ENCODE measurements at places on chromosomes 16 and 17.

DNA sequence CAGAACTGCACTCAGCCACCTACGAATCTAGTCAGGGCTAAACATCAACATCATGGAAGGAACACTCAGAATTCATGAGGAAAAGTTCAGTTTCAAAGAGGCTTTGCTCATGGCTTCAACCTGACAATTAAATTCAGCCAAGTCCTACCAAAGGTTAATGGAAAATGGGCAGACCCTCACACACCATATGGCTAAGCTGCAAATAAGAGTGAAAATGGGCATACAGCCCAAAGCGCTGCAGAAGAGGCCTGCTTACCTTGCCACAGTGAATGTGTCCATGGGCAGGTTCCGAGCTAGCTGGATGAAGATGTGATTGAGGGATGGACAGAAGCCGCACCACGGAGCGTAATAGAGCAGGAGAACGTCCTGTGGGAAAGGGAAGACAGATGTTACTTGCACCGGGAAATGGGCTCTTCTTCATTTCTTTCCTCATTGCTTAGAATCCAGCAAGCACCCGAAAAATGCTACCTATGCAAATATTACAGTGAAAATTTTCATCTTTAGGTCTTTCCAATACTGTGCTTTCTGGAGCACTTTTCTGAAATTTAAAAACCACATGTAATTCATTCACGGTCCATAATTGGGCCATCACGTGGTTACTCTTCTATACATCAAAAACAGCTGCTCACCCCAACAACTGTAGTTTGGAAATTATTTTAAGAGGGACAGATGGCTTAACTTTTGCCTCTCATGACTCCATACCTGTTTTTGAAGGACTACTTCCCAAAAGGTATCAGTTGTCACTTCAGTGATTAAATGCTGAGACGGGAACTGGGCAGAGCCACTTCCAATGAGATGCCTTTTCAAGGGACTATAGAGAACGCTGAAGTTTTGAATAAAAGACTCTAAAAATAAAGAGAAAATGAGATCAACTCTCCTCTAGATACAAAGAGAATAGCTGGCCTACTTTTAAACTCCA, 19.6 kb downstream of the SNN start:
- DNase-seq: no peak

DNA sequence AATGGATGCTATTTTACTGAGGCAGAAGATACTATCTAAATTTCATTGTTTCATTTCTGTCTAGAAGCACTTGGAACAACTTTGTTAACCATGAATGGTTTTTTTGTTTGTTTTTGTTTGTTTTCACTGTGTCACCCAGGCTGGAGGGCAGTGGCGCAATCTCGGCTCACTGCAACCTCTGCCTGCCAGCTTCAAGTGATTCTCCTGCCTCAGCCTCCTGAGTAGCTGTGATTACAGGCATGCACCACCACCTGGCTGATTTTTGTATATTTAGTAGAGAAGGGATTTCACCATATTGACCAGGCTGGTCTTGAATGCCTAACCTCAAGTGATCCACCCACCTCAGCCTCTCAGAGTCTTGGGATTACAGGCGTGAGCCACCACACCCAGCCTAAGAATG, 40.5 kb downstream of the ABHD15 start:
- no peak for DNase-seq

DNA sequence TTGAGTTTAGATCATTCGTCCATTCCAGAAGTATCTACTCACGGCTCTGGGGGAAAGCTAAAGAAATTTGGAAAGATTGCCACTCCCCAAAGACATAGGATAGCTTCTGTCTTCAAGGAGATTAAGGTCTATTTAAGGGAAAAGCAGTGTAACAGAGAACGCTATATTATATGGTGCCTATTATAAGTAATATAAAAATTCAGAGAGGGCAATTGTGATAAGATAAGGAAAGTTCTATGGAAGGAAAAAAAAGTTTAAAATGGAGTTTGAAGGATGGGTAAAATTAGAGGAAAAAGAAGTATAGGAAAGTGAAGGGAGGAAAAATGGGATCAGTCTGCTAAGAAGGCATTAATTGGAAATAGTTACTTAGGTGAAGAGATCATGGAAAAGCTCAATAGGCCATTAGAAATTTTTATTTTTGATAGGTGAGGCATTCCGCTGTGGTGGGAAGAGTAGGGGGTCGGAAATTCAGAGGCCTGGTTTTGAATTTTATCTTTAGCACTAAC, 690 bp upstream of the CDC27 start:
- no peak for DNase-seq

GRCh38 chr17:56653877-56654276, 60.4 kb downstream of the NOG start:
- DNase-seq: no peak

DNA sequence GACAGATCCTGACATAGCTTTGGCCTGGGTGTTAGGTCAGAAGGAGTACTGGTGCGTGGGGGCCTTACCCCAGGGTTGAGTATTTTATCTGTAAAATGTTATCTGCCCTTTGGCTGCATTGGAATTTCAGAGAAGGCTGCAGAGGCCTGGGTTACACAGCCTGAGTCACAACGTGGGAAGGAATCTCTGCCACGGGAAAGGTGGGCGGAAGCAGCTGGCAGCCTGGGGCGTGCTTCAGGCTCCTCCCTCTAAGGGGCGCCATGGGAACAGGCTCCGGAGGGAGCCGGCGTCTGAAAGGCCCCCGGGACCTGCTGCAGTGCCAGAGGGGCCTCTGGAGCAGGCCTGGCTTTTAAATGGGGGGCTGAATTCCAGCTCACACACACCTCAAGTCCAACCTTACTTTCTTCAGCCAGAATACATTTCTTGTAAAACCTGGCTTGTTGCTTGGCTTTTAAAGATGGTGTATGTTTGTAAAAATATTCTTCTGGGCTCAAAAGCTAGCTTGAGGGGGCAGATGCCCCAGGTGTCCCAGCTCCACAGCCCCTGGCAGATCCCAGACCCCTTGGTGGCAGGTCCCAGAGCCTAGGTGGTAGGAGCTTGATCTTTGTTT, 142.2 kb downstream of the RAB11FIP4 start:
- DNase-seq: peak; percentile 42

DNA sequence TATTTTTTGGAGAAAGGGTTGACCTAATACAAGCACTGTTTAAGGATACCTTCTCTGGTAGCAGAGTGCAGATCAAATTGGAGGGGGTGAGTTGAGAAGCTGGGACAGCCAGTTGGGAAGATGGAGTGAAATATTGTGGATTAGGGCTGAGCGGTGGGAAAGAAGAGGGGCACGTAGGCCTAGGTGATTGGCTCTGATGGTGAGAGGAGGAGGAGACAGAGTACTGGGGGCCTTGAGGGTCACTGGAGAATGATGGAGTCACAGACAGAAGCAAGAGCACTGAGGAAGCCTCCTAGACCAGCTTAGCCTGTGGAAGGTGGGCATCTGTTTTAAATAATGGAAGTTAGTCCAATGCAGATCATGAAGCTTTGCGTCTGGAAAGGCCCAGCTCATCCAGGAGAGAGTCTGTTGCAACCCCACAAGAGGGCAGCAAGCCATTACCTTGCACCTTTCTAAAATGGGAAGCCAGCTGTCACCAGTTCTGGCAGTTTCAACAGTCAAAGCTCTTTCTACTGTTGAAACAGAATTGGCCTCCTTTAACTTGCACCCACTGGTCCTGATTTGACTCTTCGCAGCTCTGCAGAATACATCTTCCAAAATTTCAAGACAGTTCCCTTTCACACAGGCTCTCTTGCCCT, 11.8 kb downstream of the SLC9A5 start:
- no peak for DNase-seq

GRCh38 chr17:42642336-42642735, 16.7 kb upstream of the TUBG2 start:
- DNase-seq: no peak

DNA sequence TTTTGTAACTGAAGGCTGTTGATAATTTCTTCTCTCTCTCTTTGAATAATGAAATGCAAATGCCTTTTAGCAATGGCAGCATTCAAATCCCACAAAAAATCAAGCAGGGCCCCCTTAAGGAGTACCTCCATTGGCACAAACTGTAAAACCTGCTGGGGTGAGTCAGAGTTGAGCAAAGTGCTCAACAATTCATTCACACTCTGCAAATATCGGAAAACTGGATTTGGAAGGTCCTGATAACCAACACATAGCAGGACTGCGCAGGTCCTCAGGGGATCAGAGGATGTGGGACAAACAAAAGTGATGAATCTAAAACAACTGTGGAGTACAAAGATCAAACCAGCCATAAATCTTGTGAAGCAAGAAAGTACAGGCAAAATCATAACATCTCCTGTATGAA, 5.6 kb downstream of the CMTR2 start:
- DNase-seq: no peak

GRCh38 chr17:34997355-34997862, 17.1 kb downstream of the LIG3 start:
- DNase-seq: peak; percentile 70

GRCh38 chr17:9434642-9435057, 141.0 kb downstream of the STX8 start:
- DNase-seq: no peak

GRCh38 chr17:27384261-27384701, 72.0 kb upstream of the KSR1 start:
- peak; percentile 59 for DNase-seq

DNA sequence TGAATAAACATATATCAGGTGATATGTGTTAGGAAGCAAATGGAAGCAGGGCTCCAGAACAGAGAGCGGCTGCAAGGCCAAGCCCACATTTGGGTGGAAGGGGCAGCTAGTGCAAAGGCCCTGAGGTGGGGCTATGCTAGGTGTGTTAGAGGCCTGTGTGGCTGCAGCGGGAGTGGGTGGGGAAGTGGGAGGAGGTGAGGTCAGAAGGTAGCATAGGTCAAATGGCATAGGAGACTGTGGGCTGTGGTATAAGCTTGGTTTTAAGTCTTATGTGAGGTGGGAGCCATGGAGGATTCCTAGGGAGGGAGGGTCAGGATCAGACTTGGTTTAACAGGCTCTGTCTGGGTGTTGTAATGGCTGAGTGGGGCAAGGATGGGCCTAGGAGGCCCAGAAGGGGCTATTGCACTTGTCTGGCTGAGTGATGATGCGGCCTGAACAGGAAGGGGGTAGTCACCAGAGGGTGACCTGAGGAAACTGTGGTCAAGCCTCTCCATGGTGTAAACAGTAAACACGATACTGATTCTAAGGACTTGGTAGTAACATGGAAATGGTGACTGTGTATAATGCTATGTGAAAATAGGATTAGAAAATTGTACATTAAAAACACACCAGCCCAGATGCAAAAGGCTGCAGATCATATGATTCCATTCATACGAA, 31.1 kb downstream of the RAI1 start:
- no peak for DNase-seq

DNA sequence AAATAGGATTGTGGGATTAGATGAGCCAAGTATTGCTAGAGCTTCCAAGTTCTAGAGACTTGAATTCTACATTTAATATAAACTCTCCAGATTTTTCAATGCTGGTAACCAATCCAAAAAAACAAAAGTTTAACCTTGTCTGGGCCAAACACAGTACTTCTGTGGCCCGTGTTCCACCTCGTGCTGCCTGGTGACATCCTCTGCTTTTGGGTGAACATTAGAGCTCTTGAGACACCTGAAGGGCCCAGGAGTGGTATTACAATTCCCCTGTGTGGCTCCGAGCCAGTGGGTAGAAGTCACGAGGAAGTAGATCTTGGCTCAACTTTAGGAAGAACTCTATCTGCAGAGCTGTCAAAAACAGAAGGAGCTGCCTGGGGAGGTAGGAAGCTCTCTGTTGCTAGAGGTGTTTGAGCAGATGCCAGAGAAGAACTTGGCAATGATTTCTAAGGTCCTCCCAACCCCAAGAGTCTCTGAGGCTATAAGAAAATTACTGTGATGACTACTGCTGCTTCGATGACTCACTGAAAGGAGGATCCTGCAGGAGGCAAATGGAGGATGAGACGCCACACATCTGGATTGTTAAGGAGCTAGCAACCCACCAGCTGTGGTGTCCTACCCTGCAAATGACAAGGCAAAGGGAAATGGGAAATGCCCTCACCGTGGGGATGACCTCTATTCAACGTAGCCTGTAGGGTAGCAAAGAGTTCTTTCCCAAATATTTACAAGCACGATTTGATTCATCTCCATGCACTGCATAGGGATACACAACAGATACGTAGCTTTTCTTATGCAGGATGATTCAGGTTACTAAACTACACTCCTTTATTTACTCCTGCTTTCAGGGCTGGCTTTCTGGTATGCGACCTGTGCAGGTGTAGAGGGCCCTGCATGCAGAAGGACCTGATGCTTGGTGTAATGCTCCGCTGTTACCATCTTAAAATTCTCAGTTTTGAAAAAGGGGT, 45.8 kb upstream of the GAS7 start:
- peak; percentile 50 for DNase-seq

GRCh38 chr16:88770461-88771293, 14.3 kb downstream of the PIEZO1 start:
- DNase-seq: peak; percentile 72

DNA sequence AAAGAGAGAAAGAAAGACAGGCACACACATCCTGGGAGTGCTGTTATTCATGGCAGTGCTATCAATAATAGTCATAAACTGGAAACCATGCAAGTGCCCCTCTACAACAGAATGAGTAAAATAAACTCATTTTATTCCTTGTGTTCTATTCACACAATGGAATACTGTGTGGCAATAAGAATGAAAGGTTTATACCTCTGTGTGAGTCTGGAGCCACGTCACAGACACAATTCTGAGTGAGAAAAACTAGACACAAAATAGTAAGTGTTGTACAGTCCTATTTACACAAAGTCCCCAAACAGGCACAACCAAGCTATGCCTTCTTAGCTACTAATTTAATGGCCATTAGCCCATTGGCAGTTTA, 429.7 kb downstream of the SLC39A11 start:
- DNase-seq: no peak

GRCh38 chr17:32185875-32186274, 43.6 kb downstream of the RHOT1 start:
- no peak for DNase-seq

- DNase-seq: peak; percentile 82
These were observed 14.4 kb downstream of the GJD3 start for GRCh38 chr17:40349895-40350688.

- DNase-seq: no peak
These were observed 112.8 kb downstream of the IRX5 start for GRCh38 chr16:55043499-55043898.

DNA sequence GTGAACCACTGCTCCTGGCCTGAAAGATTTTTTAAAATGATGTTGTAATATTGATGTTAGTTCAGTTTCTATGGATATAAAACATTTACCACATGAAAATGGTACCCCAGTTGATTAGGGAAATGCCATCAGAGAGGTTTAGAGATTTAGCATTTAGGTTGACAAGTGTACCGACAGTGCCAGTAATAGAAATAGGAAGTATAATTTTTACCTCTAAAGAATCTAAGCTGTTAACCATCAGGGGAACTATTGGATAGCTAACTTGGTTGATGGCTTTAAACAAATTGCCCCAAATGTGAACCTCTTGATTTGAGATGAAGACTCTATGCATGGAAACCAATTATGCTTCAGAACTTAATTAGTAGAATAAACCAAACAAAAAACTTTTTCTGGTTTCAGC, 6.4 kb downstream of the CBFB start:
- DNase-seq: no peak

DNA sequence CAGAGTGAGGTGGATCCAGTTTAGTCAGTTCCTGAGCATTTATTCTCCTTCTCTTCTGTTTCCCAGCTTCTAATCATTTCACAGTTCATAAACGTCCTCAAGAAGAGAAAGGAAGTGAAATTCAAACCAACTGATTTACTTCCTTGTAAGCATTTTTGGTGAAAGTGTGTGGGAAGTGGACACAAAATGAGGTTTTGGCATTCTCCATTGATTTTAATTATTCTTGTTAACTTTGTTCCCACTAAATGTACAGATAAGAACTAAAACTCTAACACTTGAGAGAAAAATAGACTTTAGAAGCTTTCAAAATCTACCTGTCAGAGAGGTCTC, 42.7 kb upstream of the CORO6 start:
- DNase-seq: no peak

- DNase-seq: no peak
These were observed 77.4 kb upstream of the SMIM36 start for GRCh38 chr17:55588446-55589242.

- no peak for DNase-seq
These were observed 462.5 kb upstream of the EEF2KMT start for GRCh38 chr16:5560084-5560483.

Measured in left hindlimb (tissue), 1 donor.